Kidney (tissue), 22 donors: ENCODE measurements at places on chromosomes 5 and 9. TPM values are rescaled to one million over a fixed set of nuclear protein-coding genes. Genes with fewer than 3 reads are reported as not detected.
A peak's percentile ranks its signal among the peaks of the same experiment; 100 is the strongest.

- DNase-seq: no peak
Measured at GRCh38 chr9:101585740-101586139, 9.0 kb downstream of the PPP3R2 start.

GRCh38 chr5:32241034-32241783 lies 67.1 kb upstream of the GOLPH3 start:
- peak; percentile 55 for DNase-seq

CARTPT gene
- not detected for polyA plus RNA-seq

DNM1 gene
- 7.3 TPM for polyA plus RNA-seq

DNA sequence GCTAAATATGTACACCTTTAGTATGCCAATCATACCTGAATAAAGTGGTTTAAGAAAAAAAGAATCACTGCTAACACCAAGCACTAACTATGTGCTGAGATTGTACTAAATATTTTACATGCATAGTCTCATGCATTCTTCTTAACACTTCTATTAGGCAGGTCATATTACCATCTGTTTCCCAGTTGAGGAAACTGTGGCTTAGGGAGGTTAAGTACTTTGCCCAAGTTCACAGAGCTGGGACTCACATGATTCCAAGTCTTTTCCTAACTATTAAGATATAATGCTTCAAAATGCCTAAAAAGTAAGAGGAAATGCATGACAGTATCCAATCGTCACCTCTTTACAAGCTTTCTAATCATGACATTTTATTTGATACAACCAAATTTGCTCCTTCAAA lies 69.2 kb upstream of the PLPP6 start:
- no peak for DNase-seq

- peak; percentile 20 for DNase-seq
Measured at GRCh38 chr5:586751-587285, 25.3 kb upstream of the CEP72 start.

- DNase-seq: peak; percentile 60
Measured at GRCh38 chr5:107217721-107218130, 453.0 kb downstream of the EFNA5 start.

- no peak for DNase-seq
Measured at GRCh38 chr9:93246526-93246925, 62.6 kb downstream of the WNK2 start.
